ENCODE measurements at places on chromosomes 11 and 22.

DNA sequence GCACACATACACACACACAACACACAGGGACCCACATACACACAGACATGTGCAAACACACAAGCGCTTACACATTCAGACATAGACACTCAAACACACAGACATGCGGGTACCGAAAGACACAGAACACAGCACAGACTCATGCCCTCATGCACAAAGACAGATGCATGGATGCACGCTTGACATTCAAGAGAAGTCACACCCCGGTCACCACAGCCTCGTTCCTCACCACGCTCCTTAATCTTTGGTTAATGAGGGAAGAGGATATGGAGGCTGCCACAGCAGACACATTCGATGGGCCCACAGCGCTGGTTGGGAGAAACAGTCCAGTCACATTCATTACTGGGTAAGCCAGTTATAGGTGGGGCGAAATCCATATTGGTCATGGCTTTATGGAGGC is 51.9 kb upstream of the EIF3D start:
- DNase-seq: no peak

GRCh38 chr11:14577292-14577691 is 57.1 kb upstream of the PSMA1 start:
- no peak for DNase-seq

DNA sequence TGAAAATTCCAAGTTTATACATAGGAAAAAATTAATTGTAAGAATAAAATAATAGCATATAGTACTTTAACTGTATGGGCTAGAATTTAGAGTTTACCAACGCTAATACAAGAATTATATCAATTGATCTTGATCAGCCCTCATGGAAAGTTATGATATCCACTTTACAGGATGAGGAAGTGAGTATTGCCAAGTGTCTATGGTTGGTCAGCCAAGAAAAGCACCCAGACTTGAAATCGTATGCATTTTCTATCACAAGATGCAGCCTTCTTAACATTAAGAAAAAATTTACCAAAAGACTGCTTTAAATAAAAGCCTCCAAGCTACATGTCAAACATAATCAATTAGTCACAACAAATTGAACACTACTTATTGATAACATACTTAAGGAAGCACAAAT is 53.0 kb downstream of the DDI1 start:
- no peak for DNase-seq

DNA sequence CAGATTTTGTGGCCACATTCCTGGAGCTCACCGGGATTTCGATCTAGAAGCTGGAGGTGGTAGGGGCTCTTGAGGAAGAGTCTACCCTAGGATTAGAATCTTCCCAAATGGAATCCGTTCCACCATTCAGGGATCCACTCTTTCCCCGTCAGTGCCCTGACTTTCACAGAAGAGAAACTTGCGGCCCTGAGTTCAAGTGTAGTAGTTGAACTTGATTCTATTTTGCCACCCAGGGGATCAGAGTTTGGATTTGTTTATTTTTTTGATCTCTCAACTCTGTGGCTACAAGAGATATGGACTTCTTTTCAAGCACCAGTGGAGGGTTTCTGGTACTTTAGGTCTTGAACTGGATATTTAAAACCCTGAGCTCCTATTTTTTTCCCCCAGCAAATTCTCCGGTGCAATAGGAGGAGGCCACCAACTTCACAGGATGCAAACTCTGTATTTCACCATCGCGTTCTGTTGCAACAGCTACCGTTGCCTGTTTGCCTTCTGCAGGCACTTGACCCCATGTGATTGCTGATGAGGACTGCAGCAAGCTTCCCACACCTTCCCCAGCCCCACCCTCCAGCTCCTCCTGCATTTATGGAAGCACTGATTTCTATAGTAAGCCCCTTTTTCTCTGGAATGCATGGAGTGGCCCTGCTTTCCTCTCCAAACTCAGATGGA is 14.8 kb upstream of the MRGPRF start:
- no peak for DNase-seq

GRCh38 chr11:114354076-114354475 is 46.2 kb downstream of the C11orf71 start:
- peak; percentile 32 for DNase-seq

GRCh38 chr22:30054067-30054763 is 26.0 kb upstream of the HORMAD2 start:
- no peak for DNase-seq

DNA sequence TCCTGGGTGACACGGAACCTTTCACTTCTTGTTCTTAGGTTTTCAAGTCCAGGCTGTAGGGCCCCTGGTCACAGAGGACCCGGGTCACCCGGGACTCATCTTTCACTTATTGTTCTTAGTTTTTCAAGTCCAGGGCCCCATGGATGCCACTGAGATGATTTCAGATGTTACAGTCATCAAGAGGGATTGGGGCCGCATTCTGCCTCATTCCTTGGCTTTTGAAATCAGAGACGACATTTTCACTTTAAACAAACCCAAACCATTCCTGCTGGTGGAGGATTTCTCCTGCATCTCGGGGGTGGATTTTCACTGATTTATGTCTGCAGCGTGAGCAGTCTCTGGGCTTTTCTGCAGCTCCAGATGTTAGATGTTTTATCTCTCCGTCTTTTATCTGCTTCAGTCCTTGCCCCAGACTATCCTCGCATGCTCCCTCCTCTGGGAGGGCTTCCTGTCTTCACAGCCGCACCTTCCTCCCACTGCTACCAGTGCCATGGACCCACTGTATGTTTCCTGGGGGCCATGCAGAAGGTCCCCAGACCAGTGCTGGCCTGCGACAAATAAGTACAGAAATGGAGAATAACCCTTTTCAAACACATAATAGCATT is 27.4 kb downstream of the FBLN1 start:
- DNase-seq: peak; percentile 75

DNA sequence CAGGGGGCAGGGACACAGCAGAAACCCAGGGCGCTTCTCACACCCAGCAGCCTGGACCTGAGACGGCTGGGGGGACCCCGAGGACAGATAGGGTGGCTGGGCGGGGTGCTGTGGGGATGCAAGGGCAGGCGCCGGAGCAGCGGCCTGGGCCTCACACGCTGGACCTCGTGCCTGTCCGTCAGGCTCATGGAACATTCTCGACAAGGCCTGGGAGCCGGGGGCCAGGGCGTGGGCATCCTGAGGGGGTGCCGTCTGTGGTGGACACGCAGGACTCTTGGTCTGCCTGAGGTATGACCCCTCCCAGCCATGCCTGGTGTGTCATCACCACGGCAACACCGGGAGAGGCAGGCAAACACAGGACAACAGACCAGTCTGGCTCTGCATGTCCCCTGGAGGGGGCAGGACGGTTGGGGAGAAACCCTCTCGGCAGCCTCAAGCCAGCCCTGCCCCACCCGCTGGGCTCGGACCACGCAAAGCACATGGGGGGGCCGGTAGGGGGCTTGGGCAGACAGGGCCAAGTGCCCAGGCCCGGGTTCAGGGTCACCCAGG is 21.4 kb downstream of the MRPL23 start:
- no peak for DNase-seq

GRCh38 chr11:120236169-120237107 is 3.5 kb upstream of the POU2F3 start:
- DNase-seq: no peak

DNA sequence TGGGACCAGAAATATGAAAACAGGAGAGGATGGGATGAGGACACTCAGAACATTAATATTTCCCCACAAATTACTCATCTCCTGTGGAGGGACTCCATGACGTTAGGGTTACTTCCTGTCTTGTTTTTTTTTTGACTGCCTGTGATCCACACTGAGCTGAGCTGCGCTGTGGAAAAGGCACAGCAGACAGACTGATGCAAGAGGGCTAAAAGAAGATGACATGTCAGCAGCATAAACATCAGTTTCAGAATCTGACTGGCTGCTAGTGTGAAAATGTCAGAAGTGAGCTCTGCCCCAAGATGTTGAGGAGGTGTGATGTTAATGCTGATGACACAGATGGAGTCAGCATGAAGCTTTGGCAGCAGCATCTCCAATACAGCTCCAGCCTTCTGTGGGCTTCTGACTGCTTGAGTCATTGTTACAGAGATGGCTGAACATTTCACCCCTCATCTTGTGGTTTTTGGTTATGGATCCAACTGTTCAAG is 286.8 kb downstream of the BLID start:
- peak; percentile 87 for DNase-seq

GRCh38 chr11:120216426-120217102 is 5.7 kb downstream of the OAF start:
- DNase-seq: no peak

DNA sequence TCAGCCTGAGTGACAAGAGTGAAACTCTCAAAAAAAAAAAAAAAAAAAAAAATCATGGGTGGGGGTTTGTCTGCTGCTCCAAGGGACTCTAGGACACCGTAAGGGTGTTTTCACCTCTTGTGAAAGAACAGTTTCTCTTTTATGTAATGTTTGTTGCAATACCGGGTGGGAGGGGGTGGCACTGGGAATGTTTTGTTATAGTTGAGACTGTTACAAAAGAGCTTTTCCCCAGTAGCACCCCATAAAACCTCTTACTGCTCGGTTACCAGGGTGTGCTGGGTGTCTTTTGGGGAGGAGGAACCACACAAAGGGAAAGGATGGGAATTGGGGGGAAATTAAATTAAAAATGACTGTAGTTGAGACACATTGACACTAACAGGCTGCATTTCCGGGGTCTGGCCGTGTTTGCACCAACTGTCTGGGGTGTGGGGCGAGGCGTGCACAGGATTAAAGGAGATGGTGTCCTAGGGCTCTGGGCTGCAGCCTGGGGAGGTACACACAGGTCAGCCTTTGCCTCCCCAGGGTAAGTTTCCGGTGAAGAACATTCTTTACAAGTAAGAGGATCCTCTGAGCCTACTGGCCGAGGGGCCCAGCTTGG is 1.6 kb downstream of the NFAM1 start:
- no peak for DNase-seq

DNA sequence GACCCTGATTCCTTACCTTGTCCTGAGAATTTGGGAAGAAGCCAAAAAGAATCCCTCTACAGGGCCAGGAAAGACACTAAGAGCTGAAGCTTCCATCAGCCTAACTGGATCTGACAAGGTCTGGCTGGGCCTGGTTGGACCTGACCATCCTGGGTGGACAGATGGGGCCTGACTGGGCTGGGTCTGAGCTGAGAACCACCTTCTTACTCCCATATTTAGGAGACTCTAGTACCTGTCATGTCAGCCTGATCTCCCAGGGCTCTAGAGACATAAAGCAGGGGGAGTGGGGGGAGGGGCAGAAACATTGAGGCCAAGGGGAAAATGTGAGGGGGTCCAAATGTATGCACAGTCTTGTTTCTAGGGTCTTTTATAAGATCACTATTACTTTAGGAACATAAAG is 129.9 kb downstream of the BUD13 start:
- no peak for DNase-seq

Measured in amniotic stem cell (primary cell).